Stimulated activated naive CD8-positive, alpha-beta T cell treated with anti-CD3 and anti-CD28 coated beads, Interleukin-15, Interleukin-2, amounts not matched to agents 100 U/mL and 50 U/mL, for 24 hours (primary cell): ENCODE measurements at places on chromosomes 2 and 18.

DNA sequence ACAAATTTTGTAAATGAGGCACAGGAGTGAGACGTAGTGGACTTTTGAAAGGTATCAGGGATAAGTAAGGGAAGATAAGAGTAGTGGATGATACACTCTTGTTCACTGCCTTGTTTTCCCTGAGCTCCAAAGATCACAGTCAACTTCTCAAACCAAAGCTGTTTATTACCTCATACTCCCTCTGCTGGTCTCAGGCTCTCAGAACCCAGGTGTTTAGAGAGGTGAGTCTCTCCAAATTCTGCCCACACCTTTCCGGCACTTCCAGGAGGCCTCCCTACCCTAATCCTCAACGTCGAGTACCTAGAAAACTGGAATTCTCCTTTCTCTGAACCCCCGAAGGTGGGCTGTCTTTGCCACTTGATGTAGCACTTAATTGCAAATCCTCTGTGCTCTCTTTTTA, 621.1 kb downstream of the BCL11A start:
- no peak for DNase-seq

DNA sequence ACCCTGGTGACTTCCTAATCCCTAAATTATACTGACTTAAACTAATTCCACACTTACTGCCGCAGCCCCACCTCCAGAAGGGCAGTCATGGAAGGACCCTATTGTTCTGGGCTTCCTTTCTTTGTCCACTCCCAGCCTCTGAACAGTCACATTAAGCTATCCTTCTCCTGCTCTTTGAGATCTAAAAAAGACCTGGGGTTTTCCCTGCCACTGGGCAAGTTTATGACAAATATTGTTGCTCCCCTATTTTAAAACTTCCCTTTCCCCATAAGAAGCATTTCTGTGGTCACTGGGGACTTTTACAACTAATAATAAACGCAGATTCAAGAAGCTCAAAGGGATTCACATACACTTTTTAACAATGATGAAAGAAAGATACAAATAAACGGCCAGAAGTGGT, 47.2 kb upstream of the XPO1 start:
- no peak for DNase-seq

DNA sequence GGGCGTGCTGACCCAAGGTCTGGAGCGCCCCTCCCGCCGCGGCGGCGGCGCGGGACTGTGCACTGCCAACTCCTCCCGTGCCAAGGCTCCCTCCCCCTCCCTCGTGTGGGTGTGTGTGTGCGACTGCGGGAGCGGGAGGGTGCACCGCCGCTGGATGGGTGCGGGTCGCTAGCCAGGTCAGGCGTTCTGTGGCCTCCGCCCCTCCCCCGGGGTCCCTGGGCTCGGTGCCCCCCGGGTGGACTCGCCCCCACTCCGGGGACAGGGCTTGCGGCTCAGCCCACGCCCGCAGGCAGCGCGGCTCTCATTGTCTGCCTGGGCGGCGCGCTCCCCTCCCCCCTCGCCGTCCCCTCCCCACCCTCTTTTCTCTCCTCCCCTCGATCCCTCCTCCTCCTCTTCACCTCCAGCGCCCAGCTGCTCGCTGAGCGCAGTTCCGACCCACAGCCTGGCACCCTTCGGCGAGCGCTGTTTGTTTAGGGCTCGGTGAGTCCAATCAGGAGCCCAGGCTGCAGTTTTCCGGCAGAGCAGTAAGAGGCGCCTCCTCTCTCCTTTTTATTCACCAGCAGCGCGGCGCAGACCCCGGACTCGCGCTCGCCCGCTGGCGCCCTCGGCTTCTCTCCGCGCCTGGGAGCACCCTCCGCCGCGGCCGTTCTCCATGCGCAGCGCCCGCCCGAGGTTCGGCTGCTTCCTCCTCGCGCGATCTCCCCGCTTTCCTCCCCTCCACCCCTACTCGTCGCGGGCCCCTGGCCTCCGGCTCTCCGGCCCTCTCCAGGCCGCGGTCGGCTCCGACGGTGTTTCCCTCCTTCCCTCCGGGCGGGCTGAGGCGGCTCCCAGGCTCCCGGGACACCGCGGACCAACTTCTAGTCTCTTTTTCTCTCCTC, at the start of gene GATA6:
Gene GATA6, plus strand, starts transcription at position 579 of the 878 bp plus-strand sequence. CDS start 1,556 bp downstream, outside the sequence.
- DNase-seq, result peak; percentile 56

- DNase-seq, result no peak
Observed at GRCh38 chr2:68948710-68949109, 4.0 kb downstream of the GKN2 start.

DNA sequence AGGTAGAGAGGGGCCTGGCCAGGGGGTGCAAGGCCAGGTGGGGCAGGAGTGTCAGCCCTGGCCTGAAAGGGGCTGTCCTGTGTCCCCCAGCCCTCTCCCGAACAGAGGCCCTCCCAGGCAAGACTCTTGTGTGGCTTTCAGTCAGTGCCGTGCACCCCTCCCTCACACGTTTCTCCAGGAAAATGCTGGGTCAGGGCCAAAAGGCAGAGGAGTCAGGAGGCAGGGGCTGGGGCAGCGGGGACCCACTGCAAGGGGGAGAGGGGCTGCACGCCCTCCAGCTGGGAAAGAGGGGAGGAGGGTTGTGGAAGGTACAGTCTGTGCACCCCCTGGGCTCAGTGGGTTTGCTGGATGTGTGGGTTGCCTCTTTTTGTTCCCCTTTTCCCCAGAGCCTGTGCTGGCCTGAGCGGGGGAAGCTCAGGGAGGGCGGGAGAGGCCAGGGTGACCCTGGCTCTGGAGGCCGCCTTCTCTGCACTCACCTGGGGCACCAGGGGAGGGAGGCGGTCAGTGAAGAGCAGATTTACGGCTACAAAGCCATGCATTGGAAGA, 4.1 kb downstream of the KCNF1 start:
- no peak for DNase-seq

DNA sequence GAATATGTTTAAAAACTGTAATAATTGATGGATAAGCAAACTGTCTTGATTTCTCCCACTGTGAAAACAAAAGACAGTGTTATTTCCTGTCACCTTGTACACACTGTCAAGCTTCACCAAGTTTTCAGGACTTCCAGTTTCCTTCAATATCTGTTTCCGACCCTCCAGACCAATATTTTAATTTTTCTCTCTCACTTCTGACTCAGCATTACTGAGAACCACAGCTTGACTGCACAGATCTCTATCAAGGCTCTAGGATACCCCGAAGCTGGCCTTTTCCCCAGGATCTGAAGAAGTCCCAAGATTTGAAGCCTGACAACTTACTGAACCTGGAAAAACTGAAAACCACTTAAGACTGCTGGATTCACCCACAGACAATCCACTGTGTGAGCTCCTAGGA, 13.2 kb upstream of the SULT1C3 start:
- no peak for DNase-seq

- DNase-seq, result no peak
Observed at GRCh38 chr2:158484892-158485556, 28.3 kb downstream of the PKP4 start.

GRCh38 chr2:69789772-69790600, 39.5 kb upstream of the GMCL1 start:
- DNase-seq, result no peak

DNA sequence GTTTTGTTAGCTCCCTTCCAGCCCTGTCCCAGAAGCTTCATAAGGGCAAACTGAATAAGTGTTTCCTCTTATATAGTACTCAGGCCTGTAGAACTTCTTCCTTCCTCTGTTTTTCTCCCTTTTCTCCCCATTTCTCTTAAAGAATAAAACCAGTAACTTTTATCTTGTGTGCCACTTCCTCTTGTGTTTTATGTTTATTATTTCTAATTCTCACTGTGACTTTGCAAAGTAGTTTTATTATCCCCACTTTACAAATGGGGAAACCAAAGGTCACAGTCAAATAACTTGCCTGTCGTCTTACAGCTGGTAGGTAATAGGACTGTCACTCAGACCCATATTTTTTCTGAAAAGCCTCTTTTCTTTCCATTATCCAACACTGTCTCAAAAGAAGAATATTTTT, 42.4 kb downstream of the RBBP8 start:
- DNase-seq, result no peak

- DNase-seq, result no peak
Observed at GRCh38 chr2:126858991-126859390, 39.7 kb upstream of the TEX51 start.

DNA sequence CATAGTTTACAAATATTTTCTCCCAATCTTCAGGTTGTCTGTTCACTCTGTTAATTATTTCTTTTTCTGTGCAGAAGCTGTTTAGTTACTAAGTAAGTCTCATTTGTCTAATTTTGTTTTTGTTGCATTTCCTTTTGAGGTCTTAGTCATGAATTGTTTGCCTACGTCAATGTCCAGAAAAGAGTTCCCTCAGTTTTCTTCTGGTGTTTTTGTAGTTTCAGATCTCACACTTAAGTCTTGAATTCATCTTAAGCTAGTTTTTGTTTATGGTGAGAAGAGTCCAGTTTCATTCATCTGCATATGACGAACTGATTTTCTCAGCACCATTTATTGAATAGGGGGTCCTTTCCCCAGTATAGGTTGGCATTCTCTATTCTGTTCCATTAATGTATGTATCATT, 1252.2 kb upstream of the TMEFF2 start:
- no peak for DNase-seq

DNA sequence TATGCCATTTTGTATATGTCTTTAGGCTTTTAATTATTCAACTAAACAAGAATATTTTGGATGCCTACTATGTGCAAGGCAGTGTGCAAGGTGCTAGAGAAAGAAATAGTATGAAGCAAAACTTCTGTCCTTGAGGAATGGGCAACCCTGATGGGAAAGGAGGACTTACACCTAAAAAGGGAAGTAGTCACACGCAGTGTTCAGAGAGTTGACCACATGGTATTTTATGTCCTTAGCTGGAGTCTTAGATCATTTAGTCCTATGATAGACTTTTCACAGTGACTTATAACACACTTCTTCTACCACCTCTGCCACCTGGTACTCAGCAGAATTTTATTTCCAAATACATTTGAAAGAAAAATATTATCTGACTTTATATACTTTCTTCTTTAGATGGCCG, 291.6 kb downstream of the PLCL1 start:
- no peak for DNase-seq

DNA sequence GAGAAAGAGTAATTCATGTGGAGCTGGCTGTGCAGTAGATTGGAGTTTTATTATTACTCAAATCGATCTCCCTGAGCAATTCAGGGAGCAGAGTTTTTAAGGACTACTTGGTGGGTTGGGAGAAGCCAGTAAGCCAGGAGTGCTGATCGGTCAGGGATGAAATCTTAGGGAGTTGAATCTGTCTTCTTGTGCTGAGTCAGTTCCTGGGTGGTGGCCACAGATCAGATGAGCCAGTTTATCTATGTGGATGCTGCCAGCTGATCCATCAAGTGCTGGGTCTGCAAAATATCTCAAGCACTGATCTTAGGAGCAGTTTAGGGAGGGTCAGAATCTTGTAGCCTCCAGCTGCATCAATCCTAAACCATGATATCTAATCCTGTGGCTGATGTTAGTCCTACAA, 17.0 kb upstream of the UGT1A8 start:
- no peak for DNase-seq

- no peak for DNase-seq
Observed at GRCh38 chr2:196335221-196335634, 163.8 kb upstream of the STK17B start.

- no peak for DNase-seq
Observed at GRCh38 chr18:42712065-42712464, 403.4 kb downstream of the RIT2 start.

- DNase-seq, result no peak
Observed at GRCh38 chr2:98615481-98615880, 7.1 kb downstream of the UNC50 start.

DNA sequence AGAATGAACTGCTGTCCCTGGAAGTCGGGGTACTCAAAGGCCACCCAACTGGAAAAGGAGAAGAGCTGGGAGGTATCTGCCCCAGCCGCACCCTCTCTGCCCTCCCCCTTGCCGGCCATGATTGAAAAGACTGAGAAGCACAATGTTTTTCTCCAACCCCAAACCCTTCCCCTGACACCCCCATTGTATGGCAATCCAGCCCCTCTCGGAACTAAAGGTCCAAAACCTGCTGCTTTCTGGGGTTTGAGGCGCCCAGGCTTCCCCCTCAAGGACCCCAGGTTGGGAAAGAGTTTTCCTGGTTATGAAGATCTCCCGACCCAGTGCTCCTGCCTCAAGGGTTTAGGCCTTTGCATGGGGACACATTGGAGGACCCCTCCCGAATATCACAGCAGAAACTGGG, 1.0 kb downstream of the CRYBA2 start:
- DNase-seq, result no peak

- no peak for DNase-seq
Observed at GRCh38 chr2:137706786-137707613, 257.3 kb upstream of the HNMT start.

DNA sequence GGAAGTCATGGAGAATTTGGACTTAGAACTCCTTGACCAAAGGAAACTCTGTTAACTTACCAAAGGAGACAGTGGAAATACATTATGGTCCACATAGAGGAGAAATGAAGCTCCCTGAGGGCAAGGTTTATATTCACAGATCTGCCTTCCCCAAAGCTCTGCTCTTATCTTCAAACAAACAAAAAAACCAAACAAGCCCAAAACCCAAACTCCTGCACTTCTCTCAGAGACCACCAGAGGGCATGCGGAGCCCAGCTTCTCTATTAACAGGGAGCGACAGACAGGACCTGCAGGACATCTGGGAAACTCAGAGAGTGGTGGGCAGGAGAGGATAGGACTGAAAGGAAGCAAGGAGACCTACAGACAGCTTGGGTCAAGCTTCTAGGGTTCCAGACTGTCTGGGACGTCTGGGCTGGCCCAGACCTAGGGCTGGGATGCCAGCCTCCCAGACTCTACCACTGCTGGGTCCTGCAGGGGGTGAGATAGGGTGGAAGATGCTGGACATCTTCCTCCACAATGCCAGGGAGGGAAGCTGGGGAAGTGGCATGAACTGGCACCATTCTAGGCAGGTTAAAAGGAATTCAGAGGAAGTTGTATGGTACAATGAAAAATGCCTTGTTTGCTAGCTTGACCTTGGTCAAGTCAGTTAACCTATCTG, 4.0 kb upstream of the WNT10A start:
- DNase-seq, result peak; percentile 73

- no peak for DNase-seq
Observed at GRCh38 chr2:165895974-165896373, 57.6 kb downstream of the TTC21B start.

DNA sequence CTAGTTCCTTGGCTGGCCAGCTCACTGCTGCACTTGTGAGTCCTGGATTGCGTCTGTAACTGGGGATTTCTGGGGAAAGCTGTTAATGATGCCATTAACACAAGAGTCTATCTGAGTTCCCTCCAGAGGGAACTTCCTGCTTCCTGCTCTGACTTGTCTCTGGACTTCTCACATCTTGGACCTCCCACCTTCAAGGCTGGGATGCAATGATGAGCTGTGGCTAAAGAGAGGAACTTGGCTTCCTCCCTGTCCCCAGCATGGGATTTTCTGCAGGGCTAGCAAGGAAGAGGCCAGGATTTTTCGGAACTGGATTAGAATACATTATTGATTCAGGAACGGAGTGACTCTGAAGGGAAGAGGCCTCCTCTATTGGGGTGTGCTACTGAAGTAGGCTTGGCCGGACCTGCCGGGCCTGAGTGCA, 155.5 kb downstream of the CLIP4 start:
- no peak for DNase-seq

- no peak for DNase-seq
Observed at GRCh38 chr2:28680657-28681056, 71.0 kb upstream of the PPP1CB start.

- DNase-seq, result no peak
Observed at GRCh38 chr2:186702501-186702900, 8.6 kb downstream of the FAM171B start.

- no peak for DNase-seq
Observed at GRCh38 chr2:120162716-120163115, 60.5 kb downstream of the TMEM185B start.

GRCh38 chr2:227509824-227510619, 38.1 kb downstream of the AGFG1 start:
- no peak for DNase-seq
